Kasumi-1 (cell line): ENCODE measurements at places on chromosomes 1 and 21.

GRCh38 chr1:95049935-95050334 is 22.8 kb downstream of the ALG14 start:
- no peak for DNase-seq

GRCh38 chr21:25572861-25573310 is 34.4 kb downstream of the MRPL39 start:
- peak; percentile 21 for DNase-seq

- no peak for DNase-seq
Observed at GRCh38 chr1:35029761-35030160, 2.0 kb downstream of the ZMYM6 start.

GRCh38 chr21:41701749-41702148 is 65.1 kb downstream of the RIPK4 start:
- DNase-seq: no peak

DNA sequence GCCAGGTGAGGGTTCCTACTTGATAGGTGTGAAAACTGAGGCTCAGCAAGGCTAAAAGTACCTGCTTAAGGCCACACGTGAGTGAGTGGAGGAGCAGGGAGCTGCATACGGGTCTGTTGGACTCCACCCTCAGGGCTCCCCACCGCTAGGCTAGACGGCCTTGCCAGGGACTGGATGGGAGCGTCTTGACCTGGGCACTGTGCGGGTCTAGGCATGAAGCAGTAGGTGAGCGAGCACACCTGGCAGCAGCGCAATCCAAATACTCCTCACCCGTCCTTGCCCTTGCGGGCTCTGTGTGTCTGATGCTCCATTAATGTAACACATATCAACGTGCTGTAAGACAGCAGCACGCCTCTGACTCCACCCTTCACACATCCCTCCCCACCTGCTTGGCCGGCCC is 94.0 kb downstream of the LACTBL1 start:
- DNase-seq: no peak

DNA sequence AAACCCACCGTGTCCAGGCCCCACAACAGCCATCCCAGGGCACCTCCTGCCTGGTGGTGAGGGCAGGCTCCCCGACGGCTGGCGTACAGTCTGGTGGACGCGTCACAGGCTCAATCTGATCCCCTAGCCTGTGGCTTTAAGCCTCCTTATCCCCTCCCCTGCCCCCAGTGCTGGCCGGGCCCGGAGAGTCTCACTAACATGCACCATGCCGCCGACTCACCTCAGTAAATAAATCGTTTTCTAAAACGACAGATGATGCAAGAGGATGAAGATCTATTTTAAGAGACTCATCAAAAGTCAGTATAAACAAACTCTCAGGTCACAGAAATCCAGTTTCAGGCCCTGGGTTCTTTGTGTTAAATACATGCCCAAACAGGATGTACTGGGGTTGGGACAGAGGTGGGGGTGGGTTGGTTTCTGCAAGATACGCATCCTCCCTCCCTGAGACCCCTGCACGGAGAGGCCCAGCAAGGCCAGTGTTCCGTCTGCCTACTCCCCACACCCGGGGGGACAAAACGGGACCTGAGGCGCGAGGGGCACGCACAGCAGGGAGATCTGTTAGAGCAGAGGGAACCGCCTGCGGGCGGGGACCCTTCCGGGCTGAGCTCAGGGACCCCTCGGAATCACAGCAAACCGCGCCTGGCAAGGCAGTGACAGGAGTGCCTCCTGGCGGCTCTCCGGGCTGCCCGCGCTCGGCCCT is 3.1 kb downstream of the PANK4 start:
- DNase-seq: no peak

GRCh38 chr21:27412530-27412929 is 445.6 kb upstream of the ADAMTS5 start:
- DNase-seq: no peak

DNA sequence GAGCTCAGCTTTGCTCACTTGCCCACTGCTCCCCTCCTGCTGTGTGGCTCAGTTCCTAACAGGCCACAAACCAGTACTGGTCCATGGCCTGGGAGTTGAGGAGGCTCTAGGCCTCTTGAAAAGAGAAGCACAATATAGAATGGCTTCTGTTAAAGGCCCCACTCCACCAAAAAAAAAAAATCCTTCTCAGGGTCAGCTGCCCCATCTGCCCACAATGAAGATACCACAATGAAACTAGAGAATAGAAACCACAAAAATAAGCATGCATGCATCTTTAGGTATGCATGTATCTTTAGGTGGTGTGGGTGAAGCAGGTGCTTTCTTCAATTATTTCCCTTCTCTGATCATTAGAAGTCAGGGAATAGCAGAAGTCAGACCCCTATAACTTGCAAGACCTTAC is 620.4 kb upstream of the BEND5 start:
- no peak for DNase-seq

- DNase-seq: no peak
Observed at GRCh38 chr21:36891692-36892091, 74.8 kb downstream of the HLCS start.

- peak; percentile 44 for DNase-seq
Observed at GRCh38 chr1:201149400-201149799, 4.9 kb downstream of the TMEM9 start.

- no peak for DNase-seq
Observed at GRCh38 chr1:18940303-18941020, 16.0 kb downstream of the IFFO2 start.

DNA sequence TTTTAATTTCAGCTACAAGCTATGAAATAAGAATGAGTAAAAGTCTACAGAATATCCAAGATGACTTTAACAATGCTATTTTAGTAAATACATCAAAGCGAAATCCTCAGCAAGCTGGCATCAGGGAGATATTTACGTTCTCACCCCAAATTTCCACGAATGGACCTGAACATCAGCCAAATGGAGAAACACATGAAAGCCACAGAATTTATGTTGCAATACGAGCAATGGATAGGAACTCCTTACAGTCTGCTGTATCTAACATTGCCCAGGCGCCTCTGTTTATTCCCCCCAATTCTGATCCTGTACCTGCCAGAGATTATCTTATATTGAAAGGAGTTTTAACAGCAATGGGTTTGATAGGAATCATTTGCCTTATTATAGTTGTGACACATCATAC is 13.7 kb upstream of the CLCA1 start:
- DNase-seq: peak; percentile 4

GRCh38 chr1:235714205-235714897 is 64.8 kb upstream of the GNG4 start:
- no peak for DNase-seq

DNA sequence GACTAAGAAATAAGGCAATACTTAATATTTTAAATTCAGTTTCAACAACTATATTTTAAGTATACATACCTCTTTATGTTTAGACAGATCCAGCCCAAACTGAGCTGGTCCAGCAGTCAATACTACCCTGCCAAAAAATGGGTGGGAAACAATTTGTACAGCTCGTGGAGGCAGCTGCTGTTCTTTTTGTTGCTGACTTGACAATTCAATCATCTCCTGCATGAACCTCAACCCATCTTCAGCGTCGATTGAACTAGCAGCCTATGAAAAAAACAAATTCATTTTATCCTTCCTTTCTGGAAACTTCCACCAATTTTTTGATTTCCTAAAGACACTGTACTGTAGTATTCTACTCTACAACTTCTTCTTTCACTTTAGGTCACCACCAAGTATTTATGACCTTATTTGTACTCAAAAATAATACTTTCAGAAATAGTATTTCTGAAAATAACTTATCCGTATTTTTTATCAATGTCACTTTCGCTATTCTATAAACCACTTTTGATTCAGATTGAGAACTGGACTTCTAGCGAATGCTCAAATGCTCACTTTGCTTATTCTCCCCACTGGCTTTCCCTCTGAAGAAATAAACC is 46.5 kb downstream of the EDEM3 start:
- DNase-seq: no peak

GRCh38 chr1:234281826-234282489 is 91.3 kb upstream of the COA6 start:
- no peak for DNase-seq

GRCh38 chr1:39919545-39919944 is 17.8 kb upstream of the MYCL start:
- DNase-seq: peak; percentile 87

DNA sequence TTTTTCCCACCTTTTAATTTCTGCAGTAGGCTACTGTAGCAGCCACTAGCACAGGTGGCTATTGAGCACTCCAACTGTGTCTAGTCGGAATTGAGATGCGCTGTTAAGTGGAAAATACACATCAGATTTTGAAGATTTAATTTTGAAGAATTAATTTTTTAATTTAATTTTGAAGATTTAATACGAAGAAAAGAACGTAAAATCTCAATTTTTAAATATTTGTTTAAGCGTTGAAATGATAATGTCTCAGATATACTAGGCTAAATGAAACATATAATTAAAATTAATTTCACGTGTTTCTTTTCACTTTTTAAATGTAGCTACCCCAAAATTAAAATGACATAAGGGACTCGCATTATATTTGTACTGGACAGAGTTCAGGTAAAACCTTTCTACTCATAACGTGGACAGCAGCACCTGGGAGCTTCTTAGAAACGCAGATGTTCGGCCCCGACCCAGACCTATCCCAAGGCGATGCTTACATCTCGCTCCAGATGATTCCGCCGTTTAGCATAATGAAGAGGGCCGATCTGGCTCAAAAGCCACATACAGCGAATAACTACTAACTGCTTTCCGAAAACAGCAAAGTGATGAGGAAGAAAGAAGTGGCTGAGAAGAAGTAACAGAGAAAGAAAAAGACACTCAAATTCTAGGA is 717 bp downstream of the CRYZL1 start:
- DNase-seq: no peak

DNA sequence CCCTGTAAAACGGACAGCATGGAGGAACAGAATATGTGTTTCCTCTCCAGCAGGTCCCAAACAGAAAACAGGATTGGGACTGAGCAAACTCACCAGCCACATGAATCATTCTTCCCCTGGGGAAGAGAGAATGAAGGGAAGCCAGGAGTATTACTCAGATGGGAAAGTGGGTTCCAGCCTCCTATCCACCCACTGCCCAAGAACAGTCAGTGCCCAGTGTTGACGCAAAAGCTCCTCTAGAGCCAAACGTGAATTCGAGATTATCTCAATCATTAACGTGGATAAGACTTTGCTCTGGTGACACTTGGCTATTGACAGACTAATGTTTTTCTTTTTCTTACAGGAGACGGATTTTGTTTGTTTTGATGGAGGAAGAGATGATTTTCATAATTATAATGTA is 9.3 kb downstream of the MIA3 start:
- DNase-seq: no peak

GRCh38 chr1:158020886-158021620 is 27.6 kb downstream of the KIRREL1 start:
- no peak for DNase-seq

- DNase-seq: no peak
Observed at GRCh38 chr1:30359539-30360220, 363.7 kb downstream of the MATN1 start.

GRCh38 chr1:25727088-25727487 is 72.9 kb upstream of the SELENON start:
- DNase-seq: no peak

DNA sequence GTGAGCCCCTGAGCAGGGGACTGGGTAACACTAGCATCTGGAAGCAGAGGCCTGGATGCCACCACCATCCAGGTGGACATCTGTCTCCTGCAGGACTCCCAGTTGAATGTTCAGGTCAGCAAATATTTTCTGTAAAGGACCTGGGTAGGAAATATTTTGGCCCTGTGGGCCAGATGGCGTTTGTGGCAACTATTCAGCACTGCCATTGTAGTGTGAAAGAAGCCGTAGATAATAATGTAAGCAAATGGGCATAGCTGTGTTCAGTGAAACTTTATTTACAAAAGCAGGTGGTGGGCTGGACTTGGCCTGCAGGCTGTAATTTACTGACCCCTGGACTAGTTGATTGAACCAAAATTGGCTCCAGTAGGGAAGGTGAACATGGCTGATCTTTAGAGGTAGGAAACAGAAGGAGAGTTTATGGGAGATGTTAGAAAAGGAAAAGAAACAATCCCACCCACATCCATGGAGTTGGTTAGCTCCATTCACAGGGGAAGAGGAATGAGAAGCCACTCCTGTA is 20.0 kb upstream of the CD101 start:
- DNase-seq: no peak
